ENCODE measurements at places on chromosomes 12 and 14.

GRCh38 chr14:96071561-96071960, 32.4 kb downstream of the C14orf132 start:
- DNase-seq: no peak

GRCh38 chr12:113325916-113326315, 9.0 kb downstream of the SLC8B1 start:
- DNase-seq: no peak

GRCh38 chr14:25197885-25198284, 147.9 kb upstream of the STXBP6 start:
- no peak for DNase-seq

- peak; percentile 45 for DNase-seq
These were observed 417.5 kb downstream of the LRIG3 start for GRCh38 chr12:58502841-58503240.

DNA sequence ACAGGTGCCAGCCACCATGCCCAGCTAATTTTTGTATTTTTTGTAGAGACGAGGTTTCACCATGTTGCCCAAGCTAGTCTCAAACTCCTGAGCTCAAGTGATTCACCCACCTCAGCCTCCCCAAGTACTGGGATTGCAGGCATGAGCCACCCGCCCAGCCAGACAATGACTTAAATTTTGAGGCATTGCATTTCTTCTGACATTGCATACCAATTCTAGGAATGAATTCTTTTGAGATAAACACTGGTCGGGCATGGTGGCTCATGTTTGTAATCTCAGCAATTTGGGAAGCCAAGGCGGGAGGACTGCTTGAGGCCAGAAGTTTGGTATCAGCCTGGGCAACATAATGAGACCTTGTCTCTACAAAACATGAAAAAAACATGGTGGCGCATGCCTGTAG, 2.5 kb upstream of the CELA1 start:
- DNase-seq: no peak

- peak; percentile 52 for DNase-seq
These were observed 73.7 kb downstream of the ESR2 start for GRCh38 chr14:64220466-64220865.

GRCh38 chr12:46470036-46470627, 97.6 kb upstream of the SLC38A2 start:
- DNase-seq: no peak

GRCh38 chr12:89513544-89513943, 11.1 kb downstream of the GALNT4 start:
- DNase-seq: no peak

DNA sequence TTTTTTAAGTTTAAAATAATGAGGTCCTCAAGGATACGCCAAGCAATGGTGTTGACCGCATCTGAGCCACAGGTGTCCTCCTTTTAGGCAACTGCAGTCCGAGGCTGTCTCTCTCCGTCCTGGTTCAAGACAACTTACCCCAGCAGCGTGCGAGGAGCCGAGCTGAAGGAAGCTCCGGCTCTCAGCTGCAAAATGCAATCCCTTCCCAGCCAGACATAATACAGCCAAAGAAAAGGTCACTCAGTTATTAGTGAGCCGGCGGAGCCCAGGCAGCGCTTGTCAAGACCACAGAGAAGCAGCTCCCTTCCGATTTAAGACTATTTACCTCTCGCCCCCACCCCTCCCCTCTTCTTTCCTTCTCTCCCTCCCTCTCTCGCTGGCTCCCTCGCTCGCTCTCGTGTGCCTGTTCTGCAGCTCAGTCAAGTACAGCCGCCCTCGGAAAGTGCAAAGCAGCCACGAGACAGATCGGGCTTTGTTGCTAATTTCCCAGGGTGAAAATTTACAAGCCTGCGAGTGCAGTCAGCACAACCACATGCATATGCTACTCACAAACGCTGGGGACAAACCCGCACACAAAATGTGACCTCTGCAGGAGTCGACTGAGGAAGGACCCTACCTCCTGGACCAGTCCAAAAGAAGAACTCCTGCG, 363 bp upstream of the LMO3 start:
- DNase-seq: no peak

DNA sequence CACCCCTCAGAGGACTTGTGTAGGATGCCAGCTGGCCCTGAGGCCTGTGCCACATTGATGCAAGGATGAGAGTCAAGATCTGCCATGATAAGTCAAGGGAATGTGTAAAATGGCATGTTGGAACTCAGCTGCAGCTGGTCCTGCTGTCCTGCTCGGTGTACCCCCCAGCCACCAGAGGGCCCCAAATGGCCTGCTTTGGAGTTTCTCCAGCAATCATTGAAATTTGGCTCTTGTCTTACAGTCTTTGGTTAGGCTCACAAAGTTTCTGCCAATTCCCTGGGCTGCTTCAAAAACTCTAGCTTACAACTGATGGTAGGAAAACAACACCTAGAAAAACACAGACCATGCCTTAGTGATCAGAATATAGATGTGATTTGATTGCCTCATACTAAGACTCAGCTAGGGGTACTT, 76.8 kb downstream of the HSD17B6 start:
- DNase-seq: peak; percentile 54

DNA sequence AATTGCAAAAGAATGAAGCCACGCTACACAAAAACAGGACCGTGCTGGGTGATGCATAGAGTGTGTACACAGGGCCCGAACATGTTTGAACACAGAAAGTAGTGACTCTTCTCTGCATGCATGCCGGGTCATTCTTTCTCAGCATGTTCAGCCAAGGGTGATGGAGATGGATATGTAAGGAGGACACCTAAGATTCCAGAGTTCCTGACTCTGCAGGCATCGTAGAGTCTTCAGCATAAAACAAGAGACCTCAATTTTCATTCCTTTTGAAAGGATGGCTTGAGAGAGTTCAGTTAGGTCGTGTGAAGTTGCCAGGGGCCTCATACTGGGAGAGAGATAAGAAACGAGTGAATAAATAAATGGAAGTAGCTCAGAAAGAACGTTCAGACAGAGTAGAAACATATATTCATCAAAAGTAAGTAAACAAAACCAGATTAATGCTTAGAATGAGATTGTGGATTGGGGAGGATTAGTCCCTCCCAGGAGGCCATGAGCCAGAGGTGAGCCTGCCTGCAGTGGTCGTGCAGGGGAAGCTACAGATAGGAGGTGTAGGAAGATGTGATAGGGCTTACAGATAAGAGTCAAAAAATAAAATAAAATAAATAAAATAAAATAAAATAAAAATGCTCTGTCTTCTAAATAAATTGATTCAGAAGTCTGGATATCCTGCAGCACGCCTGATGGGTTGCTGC, 27.6 kb upstream of the SEL1L start:
- DNase-seq: no peak

DNA sequence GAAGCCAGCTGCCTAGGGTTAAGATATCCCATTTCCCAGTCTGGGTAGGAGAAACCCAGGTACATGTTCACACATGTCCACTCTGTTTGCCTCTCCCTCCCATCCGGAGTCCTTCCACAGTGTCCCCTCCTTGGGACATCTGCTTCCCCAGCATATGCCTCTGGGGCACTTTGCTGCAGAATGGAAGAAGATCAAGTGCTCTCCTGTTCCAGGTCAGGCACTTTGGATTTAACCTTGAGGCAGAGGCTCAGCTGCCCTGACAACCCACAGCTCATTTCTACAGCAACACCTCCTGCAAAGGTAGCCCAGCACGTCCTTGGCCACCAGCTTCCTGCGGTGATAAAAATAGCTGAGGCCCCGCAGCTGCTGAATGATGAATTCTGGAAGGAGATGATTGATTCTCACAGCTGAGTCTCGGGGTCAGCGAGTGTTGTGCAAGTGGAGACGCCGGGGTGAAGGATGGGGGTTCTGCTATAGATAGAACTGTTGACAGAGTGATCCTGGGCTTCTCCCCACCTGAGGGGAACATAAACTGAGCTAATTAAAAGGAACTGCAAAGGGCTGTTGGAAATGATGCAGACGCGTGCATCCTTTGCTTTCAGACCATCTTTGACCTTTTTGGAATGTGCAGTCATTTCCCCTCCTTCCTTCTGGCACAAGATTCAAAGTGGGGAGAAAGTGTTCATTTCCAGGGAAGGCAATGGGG, 145.0 kb downstream of the SLC38A6 start:
- DNase-seq: peak; percentile 50

DNA sequence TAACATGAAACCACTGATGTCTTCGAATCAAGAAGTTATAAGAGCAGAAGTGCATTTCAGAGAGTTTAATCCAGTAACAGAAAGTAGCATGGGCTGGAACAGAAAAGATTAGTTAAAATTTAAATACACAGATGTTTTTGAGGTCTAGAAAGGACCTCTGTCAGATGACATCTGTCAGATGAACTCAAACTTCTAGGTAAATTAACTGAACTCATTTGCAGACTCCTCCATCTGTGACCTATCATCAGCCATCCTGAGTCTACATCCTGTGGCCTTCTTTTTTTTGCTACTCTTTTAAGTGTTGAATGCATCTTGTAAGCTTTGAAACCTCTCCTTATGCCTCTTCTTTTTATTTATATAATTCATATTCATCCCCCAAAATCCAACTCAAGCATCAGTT, 53.3 kb downstream of the C2CD5 start:
- no peak for DNase-seq

DNA sequence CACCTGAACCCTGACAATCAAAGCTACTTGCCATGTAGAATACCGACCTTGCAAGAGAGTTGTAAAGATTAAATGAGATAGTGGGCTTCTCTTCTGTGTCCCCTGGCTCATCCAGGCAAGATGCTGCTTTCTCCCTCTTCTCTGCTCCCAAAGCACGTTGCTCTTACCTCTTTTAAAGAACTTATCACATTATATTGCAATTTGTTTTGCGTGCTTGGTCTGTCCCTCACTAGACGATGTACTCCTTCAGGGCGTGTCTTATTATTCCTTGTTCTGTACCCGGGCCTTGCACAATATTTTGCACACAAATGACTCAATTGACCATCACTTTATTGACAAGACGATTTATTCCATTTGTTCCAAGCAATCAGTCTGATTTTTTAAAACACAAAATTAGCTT, 3.3 kb downstream of the DCN start:
- DNase-seq: no peak

- DNase-seq: peak; percentile 59
These were observed 33.1 kb downstream of the CD9 start for GRCh38 chr12:6233121-6233971.

GRCh38 chr14:83594874-83595273, 1935.1 kb upstream of the FLRT2 start:
- DNase-seq: no peak

DNA sequence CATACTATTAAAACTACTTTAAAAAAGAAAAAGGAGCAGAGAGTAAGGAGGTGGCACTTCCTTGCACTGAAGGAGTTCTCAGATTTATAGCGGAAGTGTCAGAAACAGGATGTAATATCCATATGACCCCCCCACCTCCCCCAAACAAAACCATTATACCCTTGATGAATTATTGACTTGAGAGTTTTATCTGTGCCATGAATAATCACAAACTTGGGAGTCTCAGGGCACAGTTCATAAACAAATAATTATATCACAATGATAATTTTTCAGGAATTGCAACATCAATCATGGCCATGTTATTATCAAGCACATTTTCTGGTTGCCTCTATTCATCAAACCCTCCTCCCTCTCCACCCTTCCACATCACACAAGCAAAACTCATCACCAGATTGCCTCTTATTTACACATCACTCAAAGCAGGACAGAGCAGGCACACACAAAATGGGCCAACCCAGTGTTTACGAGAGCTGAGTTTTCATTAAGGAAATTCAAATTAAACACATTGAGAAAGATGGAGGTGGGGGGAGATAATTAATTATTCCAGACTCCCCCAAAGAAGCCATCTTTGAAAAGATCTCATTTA, 141.4 kb downstream of the EGLN3 start:
- no peak for DNase-seq

DNA sequence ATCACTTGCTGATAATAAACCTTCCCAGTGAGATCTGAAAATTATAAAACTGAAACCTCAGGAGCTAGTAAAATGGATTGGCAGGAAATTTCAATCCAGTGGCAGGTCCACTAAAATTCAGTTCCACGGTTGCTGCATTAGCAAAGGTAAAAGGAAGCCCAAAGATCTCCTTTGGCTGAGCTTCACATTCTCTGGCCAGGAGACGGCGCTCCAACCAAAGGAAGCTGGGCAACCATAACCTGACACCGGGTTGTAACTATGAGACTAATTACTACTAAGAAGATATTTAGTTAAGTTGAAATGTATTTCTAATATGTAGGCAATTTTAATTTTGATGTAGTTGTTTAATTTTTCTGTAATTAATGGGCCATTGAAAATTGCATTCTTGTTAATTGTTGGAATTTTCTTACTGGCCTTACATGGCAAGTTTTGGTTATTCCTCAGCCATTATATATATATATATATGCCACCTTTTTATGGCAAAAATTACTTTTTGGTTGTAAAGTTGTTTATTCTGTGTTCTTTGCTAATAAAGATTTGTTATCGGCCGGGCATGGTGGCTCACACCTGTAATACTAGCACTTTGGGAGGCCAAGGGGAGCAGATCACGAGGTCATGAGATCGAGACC, 17.0 kb downstream of the OR8S1 start:
- peak; percentile 66 for DNase-seq

GRCh38 chr12:91542067-91542466, 359.4 kb upstream of the DCN start:
- no peak for DNase-seq

DNA sequence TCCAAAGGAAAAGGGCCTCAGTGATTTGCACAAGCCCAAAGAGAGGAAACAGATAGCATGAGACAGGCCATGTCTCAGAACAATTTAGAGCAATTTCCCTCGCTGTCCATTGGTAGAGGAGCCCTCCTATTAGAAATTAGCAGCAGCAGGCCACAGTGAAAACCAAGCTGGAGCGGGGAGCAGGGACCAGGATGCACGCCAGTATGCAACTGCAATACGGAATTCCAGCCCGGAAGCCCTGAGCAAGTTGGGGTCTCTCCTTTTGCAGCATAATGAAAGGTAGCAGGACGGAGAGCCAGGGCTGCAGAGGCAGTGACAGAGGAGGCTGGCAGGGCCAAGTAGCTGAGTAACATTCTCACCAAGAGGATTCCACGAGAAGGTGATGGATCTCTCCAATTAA, 84.9 kb upstream of the CLMN start:
- no peak for DNase-seq

DNA sequence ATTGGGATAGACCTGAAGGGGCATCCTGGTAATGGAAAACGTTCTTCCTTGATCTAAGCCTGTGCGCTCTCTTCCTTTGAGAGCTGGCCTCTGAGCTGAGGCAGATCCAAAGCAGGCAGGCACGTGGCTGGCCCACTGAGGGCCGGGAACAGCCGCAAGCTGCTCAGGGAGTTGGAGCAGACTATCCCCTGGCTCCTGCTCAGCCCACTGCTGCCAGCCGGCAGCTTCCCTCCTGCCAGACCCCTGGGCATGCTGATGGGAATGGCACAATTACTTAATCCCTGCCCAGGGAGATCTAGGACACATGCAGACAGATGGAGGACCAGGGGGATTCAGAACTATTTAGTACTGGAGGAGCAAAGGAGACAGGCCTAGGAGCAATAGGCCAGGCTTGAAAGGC, 14.4 kb downstream of the NEUROD4 start:
- DNase-seq: peak; percentile 6

DNA sequence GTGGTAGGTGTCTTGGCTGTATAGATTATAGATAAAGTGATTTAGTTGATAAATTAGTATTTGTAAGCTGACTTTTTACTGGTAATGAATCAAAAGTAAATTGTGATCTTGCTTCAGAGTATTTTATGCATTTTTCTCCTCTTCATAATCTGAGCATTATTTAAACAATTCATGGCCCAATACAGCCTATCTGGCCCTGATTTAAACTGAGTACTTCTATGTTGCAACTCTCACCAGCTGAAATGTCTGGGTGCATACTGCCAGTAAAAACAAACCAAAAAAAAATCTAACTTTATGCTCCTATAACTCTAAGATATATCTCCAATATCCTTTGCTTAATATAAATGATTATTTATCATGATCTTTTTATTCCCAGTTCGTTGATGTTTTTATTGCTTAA, 86.6 kb downstream of the MIA2 start:
- no peak for DNase-seq
